Muscle of back (tissue), 13 donors: ENCODE measurements at places on chromosomes 1 and 21. TPM values are rescaled to one million over a fixed set of nuclear protein-coding genes. Genes with fewer than 3 reads are reported as not detected.

Gene SELENBP1
- 28.7 TPM for polyA plus RNA-seq

Gene ARPC5
- polyA plus RNA-seq: 111 TPM

Gene RGSL1
- not detected for polyA plus RNA-seq

Gene CD34
- 160 TPM for polyA plus RNA-seq

Gene EFNA3
- polyA plus RNA-seq: 5.3 TPM

Gene CLCA1
- polyA plus RNA-seq: not detected

Gene LCE1F
- polyA plus RNA-seq: not detected

Gene HHAT
- 6.0 TPM for polyA plus RNA-seq

Gene PLK3
- polyA plus RNA-seq: 12.4 TPM

Gene CBR1
- 21.9 TPM for polyA plus RNA-seq
